ENCODE measurements at places on chromosomes 11 and 22.

GRCh38 chr11:16133867-16134266 lies 222.5 kb downstream of the SOX6 start:
- DNase-seq = no peak

- no peak for DNase-seq
Measured at GRCh38 chr22:19796160-19796559, 35.6 kb downstream of the TBX1 start.

- no peak for DNase-seq
Measured at GRCh38 chr11:27573024-27573423, 66.5 kb upstream of the LIN7C start.

GRCh38 chr22:40215266-40215665 lies 37.5 kb downstream of the TNRC6B start:
- no peak for DNase-seq

DNA sequence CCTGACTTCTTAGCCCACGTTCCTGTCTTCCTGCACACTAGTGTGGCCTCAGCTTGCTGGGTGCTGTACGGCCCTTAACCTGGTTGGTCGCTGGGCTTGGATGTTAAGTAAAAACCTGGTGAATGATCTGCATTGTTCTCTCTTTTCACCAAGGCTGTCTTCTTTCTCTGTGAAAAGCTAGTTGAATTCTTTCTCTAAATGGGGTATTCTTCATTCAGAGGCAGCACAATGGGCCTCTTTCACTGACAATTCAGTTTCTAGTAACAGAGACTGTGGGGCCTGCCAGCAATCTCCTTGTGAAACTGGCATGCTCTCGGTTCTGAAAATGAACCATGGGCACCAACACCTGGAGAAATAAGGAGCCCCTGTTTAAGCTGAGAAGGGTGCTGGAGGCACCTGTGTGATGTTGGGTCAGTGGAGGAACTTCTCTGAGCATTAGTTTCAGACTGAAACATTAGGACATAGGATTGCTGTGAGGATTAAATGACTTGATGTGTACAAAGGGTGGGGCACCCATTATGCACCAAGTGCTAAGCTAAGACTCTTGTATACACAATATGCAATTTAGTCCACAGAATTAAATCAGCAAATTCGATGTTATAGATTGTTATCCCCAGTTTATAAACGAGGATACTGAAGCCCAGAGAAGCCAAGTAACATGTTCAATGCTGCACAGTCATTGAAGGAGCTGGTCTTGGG lies 33.1 kb upstream of the ELF5 start:
- no peak for DNase-seq

GRCh38 chr11:43699870-43700269 lies 19.3 kb downstream of the HSD17B12 start:
- no peak for DNase-seq

GRCh38 chr22:19872779-19873137 lies 18.1 kb upstream of the GNB1L start:
- peak; percentile 2 for DNase-seq

DNA sequence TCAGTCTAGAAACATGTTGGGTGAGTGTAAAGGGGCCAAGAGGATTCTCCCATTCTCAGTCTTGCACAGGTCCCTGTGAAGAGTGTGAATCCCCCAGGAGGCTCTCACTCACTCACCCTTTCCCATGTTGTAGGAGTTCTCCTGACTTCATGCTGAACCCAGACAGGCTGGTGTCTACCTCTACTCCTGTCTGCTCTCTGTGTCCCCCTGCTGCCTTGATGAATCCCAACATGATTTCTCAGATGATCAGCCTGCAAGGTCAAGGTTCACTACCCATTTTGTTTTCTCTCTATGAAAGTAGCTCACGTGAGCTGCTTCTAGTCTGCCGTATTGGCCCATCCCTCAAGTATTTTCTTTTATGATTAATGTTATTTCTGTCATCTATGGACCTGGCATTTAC lies 500.6 kb downstream of the ETS1 start:
- DNase-seq = no peak

DNA sequence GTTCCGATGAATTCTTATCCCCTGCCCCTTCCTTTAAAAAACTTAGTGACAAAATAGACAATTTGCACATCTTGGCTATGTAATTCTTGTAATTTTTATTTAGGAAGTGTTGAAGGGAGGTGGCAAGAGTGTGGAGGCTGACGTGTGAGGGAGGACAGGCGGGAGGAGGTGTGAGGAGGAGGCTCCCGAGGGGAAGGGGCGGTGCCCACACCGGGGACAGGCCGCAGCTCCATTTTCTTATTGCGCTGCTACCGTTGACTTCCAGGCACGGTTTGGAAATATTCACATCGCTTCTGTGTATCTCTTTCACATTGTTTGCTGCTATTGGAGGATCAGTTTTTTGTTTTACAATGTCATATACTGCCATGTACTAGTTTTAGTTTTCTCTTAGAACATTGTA lies 12.0 kb downstream of the CCND1 start:
- DNase-seq = no peak

- DNase-seq = no peak
Measured at GRCh38 chr11:47887910-47888569, 39.9 kb upstream of the NUP160 start.

- no peak for DNase-seq
Measured at GRCh38 chr11:59078435-59078834, 7.7 kb upstream of the GLYATL1B start.

- no peak for DNase-seq
Measured at GRCh38 chr22:28909375-28909774, 26.0 kb downstream of the ZNRF3 start.

- DNase-seq = no peak
Measured at GRCh38 chr11:10308201-10308954, 3.5 kb downstream of the ADM start.

DNA sequence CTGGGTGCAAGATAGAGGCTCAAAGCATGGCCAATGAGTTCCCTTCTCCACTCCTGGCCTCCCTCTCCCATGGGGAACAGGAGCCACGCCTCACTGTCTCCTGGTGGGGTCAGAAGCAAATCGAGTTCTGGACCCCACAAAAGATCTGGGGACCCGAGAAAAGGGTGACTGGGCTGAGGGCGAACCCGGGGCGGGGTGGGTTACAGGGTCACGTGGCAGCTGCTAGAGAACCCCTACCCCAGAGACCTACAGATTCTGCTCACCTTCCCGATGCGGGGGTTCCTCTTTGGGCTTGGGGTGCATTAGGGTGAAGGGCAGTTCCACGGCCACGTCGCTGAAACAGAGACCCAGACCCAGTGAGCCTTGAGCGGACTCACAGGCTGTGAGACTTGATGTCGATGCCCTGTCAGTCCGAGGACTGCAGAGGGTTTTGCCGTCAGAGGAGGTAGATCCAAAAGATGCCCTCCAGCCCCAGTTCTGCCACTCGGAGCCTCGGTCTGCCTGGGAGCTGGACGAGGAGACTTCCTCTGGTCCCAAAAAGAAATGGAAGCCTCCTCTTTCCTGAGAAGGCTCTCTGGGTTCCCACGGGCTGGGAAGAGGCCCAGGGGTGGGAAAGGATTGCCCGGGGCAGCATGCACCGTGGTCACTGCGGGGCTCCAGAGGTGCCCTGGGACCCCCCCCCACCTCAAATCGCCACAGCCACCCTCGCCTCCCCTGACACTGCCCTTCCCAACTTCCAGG lies 28.2 kb downstream of the TPBGL start:
- no peak for DNase-seq

DNA sequence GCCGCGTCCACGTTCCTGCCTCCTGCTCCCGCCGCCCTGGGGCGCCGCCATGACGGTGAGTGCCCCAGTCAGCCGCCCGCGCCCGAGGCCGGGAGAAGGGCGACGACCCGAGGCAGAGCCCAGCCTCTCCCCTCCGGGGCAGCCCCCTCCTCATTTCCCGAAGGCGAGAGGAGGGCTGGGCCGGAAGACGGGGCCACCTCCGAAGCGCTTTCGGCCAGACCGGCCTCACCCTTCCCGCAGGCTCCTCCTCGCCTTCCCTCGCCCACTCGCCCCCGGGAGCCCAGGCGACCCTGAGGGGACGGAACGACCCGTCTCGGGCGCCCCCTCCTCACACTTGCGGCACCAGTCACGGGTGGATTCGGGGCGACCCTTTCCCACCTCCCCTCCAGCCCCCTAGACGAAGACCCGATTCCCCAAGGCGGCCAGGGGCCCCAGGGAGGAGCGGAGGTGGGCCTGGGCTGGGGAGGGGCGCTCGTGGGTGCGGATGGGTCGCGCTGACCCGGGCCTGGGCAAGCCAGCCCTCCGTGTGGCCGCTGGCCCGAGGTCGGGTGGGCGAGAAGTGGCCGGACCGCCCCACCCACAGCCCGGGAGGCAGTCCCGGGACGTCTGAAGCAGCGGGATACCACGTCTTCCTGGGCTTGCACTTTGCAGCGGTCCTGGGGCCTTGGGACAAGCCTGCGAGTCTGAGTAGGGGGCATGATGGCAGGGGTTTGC lies 49.7 kb downstream of the TRIOBP start:
- DNase-seq = no peak

- no peak for DNase-seq
Measured at GRCh38 chr11:11615086-11615485, 6.7 kb downstream of the GALNT18 start.

DNA sequence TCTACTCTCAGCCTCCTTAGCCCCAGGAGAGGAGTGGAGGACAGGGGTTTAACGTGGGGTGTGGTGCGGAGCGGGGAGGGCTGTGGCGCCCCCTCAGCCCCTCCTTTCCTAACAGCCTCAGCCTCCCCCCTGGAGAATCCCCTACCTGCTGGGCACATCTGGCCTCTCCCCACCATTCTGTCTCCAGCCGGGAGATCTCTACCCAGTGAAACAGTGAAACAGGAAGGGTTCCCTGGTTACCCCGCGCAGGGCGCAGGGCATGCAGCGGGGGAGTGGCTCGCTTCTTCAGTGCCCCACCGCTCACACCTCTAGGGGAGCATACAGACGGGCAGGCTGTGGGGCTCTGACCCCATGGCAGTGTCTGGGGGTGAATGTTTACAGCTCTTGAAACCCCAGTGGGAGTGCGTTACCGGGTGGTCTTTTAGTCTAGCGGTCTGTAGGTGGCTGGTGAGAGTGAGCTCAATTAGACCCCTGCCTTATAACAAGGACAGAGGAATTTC lies 54.7 kb upstream of the CCDC188 start:
- DNase-seq = no peak

DNA sequence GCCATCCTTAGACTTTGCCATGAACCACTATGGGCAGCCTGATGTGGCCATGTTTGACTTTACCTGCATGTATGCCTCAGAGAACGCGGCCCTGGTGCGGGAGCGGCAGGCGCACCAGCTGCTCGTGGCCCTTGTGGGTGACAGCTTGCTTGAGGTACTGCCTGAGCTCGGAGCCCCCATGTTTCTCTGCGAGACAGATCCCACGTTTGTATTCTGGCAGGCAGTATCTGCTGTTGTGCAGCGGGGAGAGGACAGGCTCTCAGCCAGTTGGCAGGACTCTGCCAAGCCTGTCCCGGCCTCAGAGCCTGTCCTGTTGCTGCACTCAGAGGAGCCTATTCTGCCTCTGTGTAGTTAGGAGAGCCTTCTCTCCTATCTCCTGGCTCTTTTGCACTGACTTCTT lies 109.9 kb downstream of the MICAL2 start:
- DNase-seq = no peak

DNA sequence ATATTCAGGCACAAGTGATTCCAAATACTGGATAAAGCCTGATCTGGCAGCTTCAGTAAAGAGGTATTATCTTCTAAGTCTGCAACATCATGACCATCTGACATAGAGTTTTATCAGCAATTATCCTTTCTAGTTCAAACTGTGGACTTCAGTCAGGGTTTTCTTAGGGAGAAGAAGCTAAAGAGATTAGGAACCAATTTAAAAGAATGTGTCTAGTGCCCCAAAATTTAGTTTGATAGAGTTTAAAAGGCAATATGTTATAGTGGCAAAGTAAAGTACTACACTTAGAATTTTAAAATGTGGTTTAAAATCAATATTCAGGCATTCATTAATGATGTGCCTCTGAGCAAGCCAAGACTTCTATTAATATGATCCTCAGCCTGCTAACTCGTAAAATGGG lies 5.4 kb downstream of the PAK1 start:
- no peak for DNase-seq

DNA sequence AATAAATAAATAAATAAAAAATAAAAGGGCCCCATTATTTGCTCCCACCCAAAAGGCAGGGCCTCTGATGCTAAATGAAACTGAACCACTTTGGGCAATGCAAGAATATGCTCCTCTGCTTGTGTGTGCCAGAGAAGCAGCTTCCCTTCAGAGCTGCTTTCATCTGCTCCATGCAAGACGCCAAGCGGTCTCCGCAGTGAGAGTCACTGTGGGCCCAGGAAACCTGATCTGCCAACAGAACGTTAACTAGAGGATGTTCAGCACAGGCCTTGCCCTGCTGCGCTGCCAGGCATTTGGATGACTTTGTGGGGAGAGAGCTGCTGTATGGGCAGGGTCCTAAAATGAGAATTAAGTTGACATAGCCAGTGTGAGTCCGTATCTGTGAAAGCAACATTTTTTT lies 43.7 kb upstream of the APOA1 start:
- DNase-seq = no peak

DNA sequence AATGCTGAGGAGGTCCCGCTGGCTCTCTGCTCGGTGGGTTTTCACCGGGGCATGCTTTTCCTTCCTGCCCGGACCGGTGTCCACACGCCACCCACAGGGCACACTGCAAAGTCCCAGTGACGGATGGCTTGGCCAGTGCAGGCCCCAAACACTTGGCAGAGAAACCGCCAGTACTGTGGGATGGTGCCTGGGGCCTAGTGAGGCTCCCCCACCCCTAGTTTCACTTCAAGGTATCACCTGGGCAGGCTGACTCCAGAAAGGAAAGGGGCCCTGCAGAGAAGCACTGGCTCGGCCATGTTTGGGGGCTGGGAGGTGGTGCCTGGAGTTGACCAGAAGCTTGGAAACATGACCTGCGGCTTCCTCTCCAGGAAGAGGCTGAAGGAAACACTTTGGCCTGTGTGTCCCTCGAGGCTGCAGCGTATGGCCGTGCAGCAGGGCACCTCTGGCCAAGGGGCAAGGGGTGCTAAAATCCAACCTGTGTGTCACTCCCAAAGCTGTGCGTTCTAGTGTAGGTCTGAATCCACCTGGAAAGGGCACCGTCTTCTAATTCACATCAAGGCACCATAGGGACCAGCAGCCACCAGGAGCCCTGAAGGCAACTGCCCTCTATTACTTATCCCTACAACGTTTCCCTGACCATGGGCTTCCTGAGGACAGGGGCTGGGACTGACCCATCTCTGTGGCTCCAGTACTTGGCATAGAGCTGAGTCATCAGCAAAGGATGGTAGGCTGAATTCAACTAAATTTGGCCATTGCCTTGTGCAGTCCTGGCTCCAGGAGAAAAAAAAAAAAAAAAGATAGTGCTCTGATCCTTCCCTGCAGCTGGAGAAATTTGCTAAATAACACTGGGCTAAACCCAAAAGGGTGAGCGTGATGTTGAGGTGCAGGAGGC lies 22.6 kb downstream of the TPBGL start:
- no peak for DNase-seq
